ENCODE measurements at places on chromosomes 2 and 18.

- DNase-seq = no peak
These were observed 330.0 kb upstream of the PKDCC start for GRCh38 chr2:41717839-41718238.

DNA sequence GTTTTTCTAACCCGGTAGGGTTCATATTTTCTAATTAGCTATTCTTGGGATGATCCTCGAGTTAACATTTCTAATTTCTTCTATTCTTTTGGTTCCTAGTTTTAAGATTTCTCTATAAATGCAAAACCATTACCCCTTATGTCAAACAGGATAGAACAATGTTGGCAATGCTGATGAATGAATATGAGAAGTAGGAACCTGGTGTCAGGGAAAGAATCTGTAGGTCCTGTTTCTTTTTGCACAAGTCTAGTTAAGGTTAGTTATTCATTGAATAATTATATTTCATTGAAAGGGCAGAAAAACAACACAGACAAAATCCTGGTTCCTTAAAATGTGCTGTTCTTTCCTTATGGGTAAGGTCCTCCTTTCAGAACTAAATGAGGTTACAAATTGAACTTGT lies 766.4 kb upstream of the FAM98A start:
- no peak for DNase-seq

GRCh38 chr2:168858146-168858545 lies 32.1 kb downstream of the SPC25 start:
- DNase-seq = no peak

DNA sequence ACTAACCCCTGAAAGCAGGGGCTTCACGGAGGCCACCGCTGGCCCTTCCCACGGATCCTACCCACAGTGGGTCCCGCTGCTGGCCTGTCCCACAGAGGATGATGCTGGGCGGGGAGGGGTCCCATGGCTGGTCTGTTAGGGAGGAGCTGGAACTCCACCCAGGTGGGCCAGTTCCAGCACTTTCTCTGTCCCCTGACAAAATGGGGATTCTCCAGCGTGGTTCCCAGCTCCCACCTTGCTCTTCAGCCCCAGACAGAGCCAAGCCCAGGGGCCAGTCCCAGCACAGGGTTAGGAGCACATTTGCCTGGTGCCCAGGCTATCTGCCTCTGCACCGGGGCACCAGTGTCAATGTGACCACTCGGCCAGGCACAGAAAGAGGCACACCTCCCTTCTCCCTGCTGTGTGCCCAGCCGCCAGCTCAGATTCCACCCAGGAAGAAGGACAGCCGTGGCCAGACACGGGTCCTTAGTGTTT lies 50.0 kb downstream of the ANKMY1 start:
- DNase-seq = no peak

DNA sequence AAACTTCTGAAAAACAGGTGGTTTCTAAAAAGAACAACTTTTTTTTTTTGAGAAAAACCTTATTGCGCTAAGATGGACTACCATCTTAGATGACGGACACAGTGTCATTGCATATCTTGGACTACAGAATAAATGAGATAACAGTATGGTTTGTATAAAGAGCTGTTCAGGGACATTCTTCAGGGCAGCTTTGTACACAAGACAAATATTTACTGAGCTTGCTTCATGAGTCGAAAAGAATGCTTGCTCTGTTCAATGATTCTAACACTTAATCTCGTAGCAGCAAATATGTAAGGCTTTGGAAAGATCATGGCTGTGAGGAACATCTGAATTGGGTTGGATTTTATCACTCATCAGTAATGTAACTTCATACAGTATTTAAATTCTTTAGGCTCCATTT lies 282.5 kb upstream of the CWC22 start:
- no peak for DNase-seq

GRCh38 chr2:242085941-242086621 lies 216.6 kb downstream of the RTP5 start:
- DNase-seq = peak; percentile 79

DNA sequence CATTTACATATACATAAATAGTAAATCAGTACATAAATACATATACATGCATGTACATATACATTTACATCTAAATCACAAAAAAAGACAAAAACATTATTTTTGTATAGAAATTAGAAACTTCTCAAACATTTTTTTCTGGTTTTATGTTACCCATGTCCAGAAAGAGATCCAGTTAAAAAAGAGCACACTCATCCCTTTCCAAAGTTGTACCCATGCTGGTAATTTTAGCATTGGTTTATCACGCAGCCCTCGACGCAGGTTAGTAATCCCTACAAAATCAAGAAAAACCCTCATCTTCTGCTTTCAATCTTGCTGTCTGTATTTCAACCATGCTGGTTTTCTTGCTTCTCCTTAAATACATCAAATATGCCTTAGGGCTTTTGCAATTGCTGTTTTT lies 10.5 kb downstream of the SCN9A start:
- no peak for DNase-seq

- DNase-seq = peak; percentile 70
These were observed 1.7 kb upstream of the CTDSP1 start for GRCh38 chr2:218397820-218398436.

DNA sequence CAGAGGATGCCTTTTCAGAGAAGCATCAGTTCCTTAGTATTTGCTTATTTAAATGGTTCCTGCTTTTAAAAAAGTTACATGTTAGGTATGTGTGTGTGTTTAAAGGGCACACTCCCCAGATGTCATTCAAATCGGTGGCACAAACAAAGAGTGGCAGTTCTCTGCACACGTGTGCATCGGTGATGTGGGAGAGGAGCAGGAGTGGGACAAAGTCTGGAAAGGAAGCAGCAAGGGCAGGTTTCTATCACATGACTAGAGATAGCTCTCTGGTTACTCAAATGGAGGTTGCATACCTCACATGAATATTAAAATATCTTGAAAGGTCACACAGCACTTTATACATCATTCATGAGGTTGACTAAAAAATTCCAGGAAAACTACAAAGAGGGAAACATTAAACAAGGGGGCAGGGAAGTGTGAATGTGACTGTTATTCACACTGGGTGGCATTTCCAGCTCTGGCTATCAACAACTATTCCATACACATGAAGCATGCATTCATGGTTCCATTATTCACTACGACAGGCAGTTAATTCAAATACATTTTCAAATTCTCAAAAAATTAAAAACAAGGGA lies 64.7 kb downstream of the SEPTIN10 start:
- no peak for DNase-seq

GRCh38 chr2:46170611-46171350 lies 126.4 kb upstream of the EPAS1 start:
- no peak for DNase-seq

GRCh38 chr2:20737505-20737904 lies 70.6 kb downstream of the GDF7 start:
- peak; percentile 53 for DNase-seq

GRCh38 chr2:223981241-223981640 lies 24.0 kb downstream of the MRPL44 start:
- no peak for DNase-seq

DNA sequence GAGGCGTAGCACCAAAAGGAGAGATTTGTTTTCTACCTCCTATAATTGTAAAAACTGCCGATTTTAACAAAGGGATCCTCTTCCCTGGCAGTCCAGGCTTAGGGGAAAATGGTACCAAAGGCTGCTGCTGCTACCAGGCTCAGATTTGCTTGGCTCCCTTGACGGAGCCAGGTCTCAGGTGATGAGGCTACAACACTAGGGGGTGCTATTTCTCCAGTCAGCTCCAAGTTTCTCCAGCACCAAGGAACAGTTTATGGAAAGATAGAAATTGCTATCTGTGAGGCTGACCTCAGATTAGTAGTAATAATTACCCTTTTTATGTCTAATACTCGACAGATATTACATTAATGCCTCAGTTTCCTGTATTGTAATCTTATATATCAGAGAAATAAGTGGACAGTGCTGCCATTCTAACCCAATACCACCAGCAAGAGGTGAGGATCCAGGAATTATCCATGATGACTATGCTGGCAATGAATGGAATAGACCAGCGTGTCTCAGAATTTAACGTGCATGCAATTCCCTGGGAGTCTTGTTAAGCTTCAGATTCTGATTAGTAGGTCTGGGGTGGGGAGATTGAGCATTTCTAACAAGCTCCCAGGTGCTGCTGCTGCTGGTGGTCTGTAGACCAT lies 111.3 kb downstream of the ESCO1 start:
- peak; percentile 50 for DNase-seq

DNA sequence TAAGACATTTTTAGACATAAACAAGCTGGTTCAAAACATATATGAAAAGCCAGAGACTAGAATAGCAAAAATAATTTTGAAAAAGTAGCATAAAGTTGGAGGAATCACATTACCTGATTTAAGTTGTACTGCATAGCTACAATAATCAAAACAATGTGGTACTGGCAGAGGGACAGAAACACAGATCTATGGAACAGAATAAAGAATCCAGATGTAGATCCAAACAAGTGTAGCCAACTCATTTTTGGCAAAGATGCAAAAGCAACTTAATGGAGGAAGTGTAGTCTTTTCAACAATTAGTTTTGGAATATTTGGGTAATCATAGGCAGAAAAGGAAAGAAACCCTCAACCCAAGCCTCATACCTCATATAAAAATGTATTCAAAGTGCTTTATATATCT lies 278.7 kb upstream of the ZNF521 start:
- DNase-seq = no peak

DNA sequence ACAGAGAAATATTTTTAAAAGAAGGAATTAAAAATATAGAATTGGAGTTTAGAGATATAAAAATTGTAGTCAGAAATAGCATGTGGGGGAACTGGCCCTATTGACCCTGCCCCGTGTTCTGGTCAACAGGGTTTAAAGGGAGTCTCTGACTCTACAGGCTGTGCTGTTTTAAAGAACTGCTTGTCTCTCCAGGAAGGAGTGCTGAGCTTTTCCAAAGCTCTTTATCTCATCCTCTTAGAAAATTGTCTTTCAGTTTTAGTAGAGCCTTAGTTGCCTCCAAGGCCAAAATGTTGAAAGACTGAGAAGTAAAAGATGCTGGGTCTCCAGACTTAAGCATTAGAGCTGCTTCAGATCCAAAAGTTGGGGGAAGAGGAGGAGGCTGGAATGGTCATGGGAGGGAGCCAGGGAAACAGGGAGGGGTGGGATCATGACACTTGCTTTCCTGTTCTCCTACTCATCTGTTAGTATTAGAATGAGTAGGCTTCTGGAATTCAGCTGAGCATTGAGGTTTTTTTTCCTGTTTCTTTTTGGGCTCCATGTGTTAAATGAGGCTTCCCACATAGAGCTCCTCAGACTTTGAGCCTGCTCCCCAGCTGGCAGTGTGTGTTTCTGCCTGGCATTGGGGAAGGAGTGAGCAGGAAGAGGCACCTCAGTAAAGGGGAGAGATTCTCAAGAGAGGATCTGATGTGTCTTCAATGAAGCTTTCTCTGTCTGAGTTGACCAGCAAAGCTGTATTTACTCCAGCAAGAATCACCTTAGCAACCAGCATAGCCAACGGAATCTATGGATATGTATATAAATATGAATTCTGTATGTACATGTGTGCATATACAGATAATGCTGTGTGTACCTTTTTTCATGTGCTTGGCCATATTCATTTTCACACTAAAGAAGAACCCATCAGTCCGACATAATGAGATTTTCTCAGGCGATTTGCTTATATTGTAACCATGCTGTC lies 186.8 kb upstream of the FBXO11 start:
- no peak for DNase-seq

GRCh38 chr18:51559198-51559901 lies 361.9 kb upstream of the MEX3C start:
- DNase-seq = no peak

- DNase-seq = no peak
These were observed 19.6 kb upstream of the RPL31 start for GRCh38 chr2:100982431-100982861.

DNA sequence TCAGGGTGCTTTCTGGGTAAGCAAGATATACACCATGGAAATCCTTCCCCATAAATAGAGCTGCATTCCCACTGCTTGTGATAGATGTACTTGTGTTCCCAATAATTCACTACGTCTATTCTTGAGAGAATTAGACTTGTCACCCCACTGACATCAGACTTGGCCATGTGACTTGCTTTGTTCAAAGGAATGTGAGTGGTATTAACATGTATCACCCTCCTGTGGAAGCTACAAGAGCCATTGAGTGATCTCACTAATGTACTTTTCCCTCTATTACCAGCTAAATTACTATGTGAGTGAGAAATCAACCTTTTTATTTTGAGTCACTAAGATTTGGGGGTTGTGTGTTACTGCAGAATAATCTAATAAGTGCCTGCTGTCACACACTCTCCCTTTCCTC lies 176.0 kb downstream of the CCDC178 start:
- no peak for DNase-seq

DNA sequence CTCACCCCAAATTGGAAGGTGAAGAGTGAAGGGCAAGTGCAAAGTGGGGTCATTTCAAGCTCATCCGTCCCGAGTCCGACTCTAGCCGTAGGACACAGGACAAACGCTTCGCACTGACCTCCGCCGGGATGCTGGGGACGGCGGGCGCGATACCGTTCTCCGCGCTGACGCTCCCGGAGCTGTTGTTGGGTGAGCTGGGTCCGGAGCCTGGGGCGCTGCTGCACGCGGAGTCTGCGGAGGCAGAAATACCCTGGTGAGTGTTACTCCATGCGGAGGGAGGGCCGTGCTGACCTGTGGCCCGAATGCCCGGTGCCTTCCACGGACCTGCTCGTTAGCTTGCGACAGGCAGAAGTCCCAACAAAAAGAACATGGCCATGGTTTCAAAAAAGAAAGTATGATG lies 261.3 kb downstream of the HDAC4 start:
- DNase-seq = no peak

- no peak for DNase-seq
These were observed 214.9 kb upstream of the TNP1 start for GRCh38 chr2:217074576-217075255.

DNA sequence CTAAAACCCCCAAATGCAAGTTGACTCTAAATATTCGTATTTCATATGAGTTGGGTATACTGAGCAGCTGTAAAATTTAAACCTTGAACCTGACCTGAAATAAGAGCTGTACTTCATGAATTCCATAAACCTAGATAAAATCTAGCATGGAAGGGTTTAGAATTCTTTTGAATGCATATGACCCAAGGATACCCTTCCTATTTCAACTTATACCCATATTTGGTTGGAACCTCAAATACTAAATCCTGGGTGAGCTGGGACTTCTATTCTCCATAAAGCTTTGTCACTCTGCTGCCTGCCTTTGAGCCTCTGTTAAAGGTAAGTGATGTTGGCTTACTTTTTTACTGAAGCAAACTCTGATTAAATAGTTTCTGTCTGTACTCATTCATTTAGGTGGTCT lies 994.6 kb downstream of the SUCLG1 start:
- no peak for DNase-seq

DNA sequence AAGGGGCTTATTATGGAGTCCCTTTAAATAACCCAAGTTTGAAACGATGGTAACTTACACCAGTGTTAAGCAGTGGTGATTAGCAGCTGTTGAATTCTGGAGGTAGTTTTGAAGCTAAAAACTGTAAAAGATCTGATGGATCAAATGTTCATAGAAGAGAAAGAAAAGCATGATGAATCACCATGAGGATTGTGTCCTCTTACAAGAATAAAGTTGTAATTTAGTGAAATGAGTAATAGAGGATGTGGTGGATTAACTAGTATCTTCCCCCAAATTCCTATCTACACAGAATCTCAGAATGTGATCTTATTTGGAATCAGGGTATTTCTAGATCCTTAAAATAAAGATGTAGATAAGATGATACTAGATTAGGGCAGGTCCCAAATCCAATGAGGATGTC lies 1138.2 kb upstream of the TMEFF2 start:
- no peak for DNase-seq

- DNase-seq = no peak
These were observed 103.2 kb downstream of the ZNF521 start for GRCh38 chr18:25248755-25249154.
